ENCODE measurements at places on chromosomes 5 and 9.

DNA sequence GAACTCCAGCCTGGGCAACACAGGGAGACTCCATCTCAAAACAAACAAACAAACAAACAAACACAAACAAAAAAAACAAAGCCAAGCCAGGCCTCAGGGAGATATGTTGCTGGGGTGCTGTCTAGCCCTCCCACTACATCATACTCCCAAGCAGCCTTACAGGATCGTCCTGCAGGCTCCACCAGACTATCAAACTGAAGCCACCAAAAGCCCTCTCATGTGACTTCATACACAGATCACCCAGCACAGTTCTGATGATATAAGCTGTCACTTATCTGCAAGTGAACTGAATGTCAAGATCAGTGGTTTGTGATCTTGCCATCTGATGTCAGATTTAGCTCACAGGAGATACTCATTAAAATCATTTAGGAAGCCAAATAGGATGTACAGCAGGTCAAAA is 43.3 kb downstream of the WDR41 start:
- no peak for DNase-seq

DNA sequence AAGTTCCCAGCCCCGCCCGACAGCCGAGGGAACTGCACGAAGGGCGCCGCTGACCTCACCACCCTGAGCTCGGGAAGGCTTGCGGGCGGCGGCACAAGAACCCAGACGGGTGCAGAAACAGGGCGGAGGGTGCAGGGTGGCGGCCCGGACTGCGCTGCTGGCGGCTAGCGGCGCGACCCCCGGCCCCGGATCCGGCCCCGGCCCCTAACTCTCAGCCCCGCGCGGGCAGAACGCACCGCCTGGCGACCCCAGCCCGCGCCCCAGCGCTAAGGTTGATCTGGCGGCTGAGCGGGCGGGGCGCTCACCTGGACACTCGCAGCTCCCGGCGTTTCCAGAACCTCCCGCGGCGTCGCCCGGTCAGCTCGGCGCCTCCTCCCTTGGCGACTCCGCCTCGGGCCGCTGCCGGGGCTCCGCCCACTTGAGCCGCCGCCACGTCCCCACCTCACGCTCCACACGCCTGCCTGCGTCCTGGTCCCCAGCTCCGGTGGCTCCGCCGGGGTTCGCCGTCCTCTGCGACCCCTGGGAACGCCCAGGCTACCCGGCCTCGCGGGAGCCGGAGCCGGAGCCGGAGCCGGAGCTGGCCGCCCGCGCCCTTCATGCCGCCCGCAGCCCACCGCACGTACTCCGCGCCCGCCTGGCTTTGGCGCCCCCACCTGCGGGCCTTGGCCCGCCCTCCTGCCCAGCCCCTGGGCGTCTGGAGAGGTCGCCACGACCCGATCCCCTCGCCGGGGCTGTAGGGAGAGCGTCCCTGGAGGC is at the start of gene P4HA2:
TSS of gene P4HA2 (minus strand) at position 369 of the 756 bp plus-strand sequence. CDS start 9,227 bp downstream, outside the sequence.
- DNase-seq: peak; percentile 89

GRCh38 chr5:109877670-109878045 is 187.9 kb downstream of the MAN2A1 start:
- no peak for DNase-seq

DNA sequence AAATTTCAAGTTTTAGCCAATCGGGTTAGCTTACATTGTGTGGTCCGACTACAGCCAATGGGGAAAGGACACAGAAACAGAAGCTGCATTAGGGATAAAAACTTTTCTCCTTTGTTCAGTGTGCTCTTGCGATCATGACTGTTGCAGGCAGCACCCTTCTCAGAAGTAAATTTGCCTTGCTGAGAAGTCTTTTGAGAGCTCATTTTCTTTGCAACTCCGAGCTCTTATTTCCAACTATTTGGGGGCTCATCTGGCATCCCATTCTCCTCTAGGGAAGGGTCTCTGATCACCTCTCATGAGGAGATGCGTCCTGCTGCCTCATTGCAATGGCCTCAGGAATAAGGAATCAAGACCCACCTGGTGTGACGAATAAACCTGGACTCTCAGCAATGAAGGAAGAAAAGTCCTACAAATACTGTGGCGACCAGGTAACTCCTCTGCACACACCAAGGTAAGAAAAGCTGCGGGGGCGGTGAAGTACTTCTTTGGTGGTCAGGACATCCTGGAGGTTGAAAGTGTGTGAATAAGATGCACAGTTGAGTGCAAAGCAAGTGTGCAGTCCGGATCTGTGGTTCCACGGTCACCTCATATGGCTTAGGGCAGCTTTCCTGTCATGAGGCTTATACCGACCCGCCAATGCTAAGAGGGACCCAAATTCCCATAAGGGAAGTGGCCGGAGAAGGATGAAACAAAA is 20.4 kb downstream of the CNOT8 start:
- no peak for DNase-seq

- DNase-seq: no peak
Observed at GRCh38 chr9:72773570-72773969, 179.3 kb downstream of the ALDH1A1 start.

- no peak for DNase-seq
Observed at GRCh38 chr5:6578676-6579343, 54.0 kb downstream of the NSUN2 start.

DNA sequence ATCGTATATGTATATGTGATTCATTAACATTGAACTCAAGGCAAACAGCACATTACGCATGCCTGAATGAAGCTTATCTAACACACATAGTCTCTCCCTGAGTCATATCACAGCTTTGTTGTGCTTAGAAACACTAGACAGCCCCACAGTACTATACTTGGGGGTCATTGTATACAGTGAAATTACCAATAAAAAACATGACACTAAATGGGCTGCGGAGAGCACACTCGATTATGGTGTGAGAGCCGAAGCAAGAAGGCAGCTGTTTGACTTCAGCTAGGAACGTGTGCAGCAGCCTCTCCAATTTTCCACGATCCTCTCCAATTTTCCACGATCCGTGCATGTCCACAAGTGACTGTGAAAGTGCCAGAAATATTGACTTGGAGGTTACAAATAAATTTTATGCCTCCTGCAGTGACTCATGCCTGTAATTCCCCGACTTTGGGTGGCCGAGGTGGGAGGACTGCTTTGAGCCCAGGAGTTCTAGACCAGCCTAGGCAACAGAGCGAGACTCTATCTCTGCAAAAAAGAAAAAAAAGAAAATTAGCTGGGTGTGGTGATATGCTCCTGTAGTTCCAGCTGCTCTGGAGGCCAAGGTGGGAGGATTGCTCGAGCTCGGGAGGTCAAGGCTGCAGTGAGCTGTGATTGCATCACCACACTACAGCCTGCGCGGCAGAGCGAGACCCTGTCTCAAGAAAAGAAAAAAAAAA is 102.4 kb downstream of the DAPK1 start:
- DNase-seq: no peak

DNA sequence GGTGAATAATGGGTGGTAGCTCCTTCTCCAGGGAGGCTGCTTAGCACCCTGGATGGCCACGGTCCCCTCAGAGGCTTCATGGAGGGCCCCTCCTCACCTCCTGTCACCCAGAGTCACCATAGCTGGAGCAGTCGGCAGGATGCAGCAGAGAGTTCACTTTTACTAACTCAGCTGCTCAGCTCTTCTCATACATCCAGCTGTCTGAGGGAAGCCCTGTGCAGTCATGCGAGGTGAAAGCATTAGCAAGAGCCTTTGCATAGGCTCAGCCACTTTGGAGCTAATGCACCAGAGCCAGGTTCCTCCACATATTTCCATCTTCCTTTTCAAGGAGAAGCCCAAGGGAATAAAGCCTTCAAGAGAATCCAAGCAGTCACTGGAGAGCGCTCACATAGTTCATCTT is 499.2 kb downstream of the BNC2 start:
- DNase-seq: no peak

DNA sequence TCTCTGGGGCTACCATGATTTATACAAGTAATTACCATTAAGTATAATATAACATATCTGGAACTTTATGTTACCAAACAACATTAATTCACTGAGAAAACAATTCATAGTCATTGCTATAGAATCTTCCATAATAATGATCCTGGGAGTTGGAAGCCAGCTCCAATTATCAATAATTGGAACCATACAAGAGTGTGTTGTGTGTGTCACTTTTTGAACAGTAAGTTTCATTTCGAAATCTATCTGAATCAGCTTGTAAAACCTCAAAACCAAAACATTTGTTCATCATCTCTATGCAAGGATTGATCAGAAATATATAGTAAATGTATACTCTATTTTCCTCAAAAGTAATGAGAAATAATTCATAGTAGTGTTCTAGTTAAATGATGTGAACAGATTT is 348.1 kb downstream of the ARL15 start:
- DNase-seq: no peak

DNA sequence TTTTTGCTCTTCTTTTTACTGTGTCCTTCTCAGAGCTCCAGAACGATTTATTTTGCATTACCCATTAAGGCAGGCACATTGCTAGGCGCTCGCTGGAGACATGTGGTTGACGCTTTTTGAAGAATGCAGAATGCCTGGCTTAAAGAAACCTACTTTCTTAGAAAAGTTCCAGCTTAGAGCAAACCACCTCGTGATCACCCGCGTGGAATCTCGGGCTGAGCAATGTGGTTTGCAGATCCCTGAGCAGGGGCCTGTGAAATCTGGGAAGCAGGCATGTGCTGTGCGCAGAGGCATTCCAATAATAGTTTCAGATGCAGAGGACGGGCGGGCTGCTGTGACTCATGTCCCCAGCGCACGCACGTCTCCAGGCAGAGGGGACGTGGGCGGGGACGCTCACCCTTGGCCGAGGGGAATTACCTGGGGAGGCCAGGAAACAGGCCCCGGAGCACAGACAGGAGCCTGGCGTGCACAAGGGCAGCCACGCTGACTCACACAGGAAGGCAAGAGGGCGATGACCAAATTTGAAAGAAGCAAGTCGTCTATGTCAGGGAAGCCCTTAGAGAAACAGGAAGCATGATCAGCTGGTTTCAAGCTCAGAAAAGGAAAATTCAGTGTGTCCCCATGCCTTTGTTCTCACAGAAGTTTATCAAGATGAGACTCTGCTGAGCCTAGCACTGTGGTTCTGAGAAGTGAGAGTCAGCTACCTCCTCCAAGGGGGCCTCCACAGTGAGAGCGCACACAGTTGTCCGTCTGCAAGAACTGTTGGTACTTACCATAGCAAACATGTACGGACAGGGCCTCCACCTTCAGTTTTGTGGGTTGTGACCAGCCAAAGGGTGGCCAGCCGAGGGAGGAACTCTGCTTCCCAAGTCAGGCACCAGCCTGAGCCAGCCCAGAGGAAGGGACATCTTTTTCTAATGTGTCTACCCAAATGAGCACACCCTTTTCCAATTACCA is 218.6 kb downstream of the PIK3R1 start:
- DNase-seq: peak; percentile 74

GRCh38 chr5:112866739-112867138 is 5.7 kb downstream of the SRP19 start:
- DNase-seq: no peak

DNA sequence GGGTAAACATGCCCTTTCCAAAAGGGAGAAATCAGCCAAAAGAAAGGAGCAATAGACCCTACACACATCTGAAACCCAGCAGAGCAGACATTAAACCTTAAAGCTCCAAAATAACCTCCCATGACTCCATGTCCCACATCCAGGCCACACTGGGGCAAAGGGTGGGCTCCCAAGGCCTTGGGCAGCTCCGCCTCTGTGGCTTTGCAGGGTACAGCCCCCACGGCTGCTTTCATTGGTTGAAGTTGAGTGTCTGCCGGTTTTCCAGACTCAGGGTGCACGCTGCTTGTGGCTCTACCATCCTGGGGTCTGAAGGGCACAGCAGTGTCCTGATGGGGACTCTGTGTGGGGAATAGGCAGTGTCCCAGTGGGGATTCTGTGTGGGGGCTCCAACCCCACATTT is 146.5 kb downstream of the ZDHHC21 start:
- no peak for DNase-seq

GRCh38 chr5:96763026-96763425 is 44.7 kb downstream of the ERAP1 start:
- DNase-seq: no peak

DNA sequence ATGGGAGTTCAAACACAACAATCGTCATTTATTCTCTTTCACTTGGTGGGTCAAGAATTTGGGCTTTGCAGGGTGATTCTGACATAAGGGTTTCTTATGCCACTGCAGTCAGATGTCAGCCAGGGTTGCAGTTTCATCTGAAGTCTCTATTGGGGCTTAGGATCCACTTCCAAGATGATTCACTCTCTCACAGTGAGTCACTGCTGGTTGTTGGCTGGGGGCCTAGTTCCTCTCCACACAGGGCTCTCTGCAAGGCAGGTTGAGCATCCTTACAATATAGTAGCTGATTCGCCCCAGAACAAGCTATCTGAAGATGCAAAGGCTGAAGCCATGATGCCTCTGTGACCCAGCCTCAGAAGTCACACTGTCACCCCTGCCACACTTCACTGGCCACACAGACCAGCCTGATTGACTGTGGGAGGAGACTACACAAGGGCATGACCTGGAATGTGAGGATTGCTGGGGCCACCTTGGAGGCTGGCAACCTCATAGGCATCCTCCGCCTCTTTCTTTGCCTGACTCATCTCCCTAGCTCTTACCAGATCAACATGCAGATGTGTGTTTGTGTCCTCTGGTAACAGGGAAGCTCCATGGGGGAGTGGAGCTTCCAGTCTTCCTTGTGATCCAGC is 4.5 kb upstream of the CARD19 start:
- peak; percentile 59 for DNase-seq

DNA sequence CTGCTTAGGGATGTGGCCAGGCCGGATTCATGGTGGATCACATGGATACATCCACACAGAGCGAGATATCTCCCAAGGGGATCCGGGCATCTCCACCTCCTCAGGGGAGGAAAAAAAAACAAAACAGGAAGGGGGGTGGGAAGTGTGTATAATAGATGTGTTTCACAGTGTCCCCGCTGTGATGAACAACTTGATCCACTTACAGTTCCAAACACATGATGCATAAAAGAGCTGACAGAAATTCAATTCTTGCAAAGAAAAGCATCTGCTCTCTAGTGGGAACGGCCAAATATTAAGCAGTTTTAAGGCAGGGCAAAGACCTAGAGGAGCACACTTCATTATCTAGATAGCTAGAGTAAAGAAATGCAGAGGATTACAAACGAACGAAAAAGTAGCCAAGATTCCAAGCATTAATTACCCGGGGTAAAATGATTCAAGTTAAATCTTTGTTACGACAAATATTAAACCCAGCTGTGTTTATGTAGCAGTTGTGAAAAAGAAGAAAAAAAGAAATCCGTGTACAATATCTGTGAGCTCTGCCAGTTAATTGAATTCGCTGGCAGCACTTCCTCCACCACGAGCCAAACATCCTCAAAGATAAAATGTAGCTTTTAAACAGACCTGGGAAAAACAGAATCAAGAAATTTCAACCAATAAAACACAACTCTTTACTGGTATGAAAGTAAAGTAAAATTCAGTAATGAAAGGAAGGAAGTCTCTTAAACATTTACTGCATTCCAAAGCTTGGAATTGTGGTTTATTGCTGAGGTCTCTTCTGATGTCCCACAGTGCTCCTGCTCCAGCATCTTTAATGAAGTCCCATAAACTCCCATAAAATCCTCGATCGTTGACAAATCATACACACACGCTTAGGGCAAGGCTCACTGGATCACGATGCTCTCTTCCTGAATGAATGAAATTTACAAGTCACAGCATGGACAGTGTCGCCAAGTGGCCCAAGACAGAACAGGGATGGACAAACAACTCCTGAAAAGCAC is 213.0 kb downstream of the CRB2 start:
- no peak for DNase-seq

DNA sequence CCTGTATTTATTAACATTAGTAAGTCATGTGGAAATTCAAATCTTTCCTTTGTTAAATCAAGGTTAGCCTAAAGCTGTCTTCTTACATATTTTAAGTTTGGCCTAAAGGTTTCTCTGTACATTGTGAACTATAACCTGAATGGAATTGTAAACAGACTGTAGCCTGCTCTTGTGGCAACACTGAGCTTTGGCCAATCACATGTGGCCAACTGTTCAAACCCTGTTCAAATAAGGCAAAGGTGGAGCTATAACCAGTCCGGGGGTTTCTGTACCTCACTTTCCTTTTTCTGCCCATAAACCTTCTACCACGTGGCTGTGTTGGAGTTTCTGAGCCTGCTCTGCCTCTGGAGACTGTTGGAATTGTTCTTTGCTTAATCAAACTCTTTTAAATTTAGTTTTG is 3.3 kb upstream of the HAPLN1 start:
- DNase-seq: no peak

Data from sciatic nerve (tissue), 2 donors.